Activated CD8-positive, alpha-beta memory T cell treated with anti-CD3 and anti-CD28 coated beads for 48 hours (primary cell): ENCODE measurements at places on chromosomes 1 and 21.

GRCh38 chr1:107750364-107750959, 214.5 kb downstream of the VAV3 start:
- DNase-seq: no peak

- no peak for DNase-seq
Observed at GRCh38 chr1:231983588-231984193, 357.1 kb downstream of the DISC1 start.

DNA sequence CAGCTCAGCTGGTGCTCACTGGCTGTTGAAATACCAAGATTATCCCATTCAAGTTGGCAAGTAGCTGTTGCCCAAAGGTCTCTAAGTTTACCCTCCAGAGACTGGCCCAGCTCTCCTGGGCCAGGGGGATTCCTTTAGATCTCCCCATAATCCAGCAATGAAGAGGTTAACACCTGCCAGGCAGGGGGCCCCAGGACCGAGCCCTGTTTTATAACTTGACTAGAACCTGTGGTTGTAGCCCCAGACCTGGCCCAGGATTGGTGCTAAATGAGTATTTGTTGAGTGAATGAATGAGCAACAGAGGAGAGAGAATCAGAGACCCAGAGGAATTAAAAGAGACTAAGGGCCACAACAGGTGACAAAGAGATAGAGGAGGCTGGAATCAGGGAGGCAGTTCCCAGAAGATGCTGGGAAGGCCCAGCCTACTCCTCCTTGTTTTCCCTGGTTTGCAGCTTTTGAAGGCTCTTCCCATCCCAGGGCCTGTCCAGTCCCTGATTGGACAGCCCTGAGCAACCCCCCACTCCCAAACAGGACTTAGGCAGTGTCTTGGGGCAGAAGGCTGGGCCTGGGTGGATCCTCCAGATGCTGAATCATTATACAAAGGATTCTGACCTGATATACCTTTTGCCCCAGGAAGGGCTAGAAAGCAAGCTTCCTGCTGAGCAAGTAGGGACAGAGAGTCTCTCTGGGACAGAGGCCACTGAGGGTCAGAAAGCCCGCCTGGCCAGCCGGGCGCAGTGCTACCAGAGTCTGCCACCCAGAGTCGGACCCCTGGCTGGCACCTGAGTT, 2.4 kb upstream of the RHBG start:
- DNase-seq: no peak

- DNase-seq: no peak
Observed at GRCh38 chr1:211313392-211313791, 13.2 kb upstream of the TRAF5 start.

- DNase-seq: no peak
Observed at GRCh38 chr1:174194461-174194860, 35.1 kb downstream of the RABGAP1L start.

GRCh38 chr21:42361286-42361685, 5.0 kb downstream of the TFF1 start:
- DNase-seq: no peak

- DNase-seq: peak; percentile 39
Observed at GRCh38 chr1:20430355-20431175, 55.4 kb downstream of the CAMK2N1 start.

GRCh38 chr1:47031059-47031458, 7.6 kb downstream of the CYP4X1 start:
- no peak for DNase-seq

DNA sequence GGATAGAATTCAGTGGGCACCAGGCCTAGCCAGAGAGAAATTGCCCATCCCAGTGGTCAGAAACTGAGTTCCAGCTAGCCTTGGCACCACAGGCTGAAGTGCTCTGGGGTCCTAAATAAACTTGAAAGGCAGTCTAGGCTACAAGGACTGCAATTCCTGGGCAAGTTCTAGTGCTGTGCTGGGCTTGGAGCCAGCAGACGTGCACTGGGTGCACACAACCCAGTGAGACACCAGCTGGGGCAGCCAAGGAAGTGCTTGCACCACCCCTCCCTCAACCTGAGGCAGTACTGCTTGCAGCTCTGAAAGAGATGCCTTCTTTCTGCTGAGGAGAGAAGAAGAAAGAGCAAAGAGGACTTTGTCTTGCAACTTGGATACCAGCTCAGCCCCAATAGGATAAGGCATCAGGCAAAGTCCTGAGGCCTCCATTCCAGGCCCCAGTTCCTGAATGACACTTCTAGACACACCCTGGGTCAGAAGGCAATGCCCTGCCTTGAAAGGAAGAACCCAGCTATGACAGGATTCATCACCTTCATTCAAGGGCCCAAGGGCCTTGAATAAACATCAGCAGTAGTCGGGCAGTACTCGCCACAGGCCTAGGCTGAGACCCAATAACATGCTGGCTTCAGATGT, 55.1 kb downstream of the OVGP1 start:
- DNase-seq: no peak

DNA sequence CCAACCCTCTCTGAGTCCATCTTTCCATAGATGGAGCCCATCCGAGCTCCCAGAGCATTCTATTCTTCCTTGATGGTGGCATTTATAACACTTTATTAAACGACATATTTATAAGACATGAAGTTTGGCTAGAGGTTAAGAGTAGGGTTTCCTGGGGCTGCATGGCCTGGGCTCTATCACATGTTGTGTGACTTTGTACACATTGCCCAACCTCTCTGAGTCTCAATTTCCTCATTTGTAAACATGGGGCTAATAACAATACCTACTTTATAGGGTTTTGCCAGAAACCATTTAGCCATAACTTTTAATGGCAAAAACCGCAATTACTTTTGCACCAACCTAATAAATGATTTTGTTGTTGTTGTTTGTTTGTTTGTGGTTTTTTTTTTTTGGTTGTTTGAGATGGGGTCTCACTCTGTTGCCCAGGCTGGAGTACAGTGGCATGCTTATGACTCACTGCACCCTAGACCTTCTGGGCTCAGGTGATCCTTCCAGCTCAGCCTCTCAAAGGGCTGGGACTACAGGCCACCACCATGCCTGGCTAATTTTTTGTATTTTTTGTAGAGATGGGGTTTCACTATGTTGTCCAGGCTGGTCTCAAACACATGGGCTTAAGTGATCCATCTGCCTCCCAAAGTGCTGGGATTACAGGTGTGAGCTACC, 13.9 kb upstream of the ASAP3 start:
- no peak for DNase-seq

GRCh38 chr21:44065428-44065827, 41.8 kb upstream of the PWP2 start:
- peak; percentile 44 for DNase-seq

GRCh38 chr1:84415396-84415795, 17.1 kb downstream of the DNASE2B start:
- no peak for DNase-seq

GRCh38 chr1:111214884-111215283, 12.6 kb upstream of the CHI3L2 start:
- DNase-seq: no peak

GRCh38 chr1:240344918-240345317, 253.2 kb downstream of the FMN2 start:
- DNase-seq: no peak

DNA sequence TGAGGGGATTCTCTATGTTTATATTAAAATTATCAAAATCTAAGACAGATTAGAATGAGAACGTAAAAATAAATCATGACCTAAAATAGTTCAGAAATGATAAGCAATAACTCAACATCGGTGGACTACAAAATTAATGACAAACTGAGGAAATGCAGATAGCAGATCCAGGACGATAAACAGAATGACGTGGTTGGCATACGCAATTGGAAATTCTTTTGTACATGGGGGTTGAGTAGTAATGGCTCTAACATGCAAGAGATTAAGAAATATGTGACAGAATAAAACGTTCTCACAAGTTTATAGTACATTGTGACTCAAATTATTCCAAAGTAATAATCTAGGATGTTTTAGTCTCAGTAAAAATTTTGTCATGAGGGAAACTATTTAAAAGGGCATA, 575.2 kb upstream of the BRINP3 start:
- DNase-seq: no peak

- DNase-seq: no peak
Observed at GRCh38 chr1:205245096-205245495, 17.4 kb downstream of the TMCC2 start.

DNA sequence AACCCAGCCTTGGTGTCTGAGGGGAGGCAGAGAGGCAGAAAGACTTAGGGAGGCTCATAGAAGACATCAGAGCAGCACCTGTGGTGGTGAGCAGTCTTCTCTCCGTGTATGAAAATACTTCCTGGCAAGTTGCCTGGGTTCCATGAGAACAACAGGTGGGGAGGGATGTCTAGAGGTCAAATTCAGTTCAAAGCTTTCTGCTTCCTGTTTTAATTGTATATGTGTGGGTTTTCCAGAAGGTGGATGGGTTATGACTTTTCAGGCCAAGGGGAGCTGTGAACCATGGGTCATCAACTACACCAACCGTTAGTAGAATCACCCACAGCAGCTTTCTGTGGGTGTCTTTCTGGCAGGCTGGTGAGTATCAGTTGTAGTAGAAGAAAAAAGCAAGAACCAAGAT, 4.1 kb upstream of the FCRL2 start:
- no peak for DNase-seq

DNA sequence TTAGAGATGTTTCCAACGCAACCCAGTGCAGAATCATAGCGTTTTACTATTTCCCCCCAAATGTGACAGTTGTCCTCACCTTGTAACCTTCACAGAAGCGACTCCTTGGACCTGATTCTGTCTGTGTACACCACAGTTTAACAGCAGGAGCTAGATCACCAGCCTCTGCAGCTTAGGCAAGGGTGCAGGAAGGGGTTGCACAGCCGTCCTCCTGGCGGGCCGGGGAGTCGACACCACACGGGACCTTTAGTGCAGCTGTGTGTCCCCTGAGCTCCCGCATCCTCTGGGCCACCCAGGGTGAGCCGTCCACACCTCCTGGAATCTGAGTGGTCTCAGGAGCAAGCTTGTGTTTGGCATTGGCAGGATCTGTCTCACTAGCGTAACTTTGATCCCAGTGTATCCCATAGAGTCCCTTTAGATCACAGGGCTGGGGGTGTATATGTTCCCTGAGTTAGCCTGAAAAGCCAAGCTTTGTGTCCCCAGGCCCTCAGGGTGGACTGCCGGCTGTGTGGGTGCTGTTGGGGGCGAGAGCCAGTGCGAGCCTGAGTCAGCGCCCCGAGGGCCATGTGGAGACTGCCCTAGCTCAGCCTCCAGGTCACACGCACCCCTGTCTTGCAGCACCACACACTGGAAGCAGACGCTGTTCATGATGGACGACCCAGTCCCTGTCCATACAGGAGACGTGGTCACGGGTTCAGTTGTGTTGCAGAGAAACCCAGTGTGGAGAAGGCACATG, 27.5 kb downstream of the PRMT2 start:
- DNase-seq: no peak

DNA sequence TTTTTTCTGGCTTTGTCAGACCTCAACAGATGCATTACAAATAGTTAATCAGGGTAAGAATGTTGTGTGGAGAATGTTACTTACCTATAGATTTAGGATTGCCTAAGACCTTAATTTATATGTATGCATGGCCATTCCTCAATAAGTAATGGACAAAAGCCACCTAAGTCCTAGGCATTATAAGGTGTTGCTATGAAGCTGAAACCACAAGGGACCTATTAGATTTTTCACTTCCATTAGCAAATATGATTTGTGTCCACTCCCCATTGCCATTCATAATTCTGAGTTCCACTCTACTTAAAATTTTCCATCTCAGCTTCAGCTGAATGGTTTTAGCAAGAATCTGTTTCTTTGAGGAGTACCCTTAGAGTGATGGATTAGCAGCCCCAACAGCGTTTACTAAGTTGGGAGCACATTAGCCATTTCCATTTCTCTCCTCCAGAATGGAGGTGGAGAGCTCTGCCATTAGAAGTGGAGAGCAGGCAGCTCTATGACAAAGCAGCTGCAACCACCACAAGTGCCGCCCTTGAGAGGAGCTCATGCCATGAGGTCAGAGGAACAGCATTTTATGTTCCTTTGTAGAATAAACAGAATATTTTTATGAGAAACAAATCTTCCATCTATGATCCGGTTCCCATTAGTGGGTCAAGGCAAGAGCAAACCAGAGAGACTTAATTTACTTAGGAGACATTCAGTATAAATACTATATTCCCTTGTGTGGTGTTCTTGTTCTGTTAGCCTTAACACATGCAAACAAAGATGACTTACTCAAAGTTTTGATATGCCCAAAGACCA, 28.9 kb upstream of the C1orf87 start:
- no peak for DNase-seq

GRCh38 chr1:246734866-246735265, 10.7 kb downstream of the SCCPDH start:
- no peak for DNase-seq

- DNase-seq: no peak
Observed at GRCh38 chr21:26449161-26449560, 123.9 kb downstream of the CYYR1 start.

DNA sequence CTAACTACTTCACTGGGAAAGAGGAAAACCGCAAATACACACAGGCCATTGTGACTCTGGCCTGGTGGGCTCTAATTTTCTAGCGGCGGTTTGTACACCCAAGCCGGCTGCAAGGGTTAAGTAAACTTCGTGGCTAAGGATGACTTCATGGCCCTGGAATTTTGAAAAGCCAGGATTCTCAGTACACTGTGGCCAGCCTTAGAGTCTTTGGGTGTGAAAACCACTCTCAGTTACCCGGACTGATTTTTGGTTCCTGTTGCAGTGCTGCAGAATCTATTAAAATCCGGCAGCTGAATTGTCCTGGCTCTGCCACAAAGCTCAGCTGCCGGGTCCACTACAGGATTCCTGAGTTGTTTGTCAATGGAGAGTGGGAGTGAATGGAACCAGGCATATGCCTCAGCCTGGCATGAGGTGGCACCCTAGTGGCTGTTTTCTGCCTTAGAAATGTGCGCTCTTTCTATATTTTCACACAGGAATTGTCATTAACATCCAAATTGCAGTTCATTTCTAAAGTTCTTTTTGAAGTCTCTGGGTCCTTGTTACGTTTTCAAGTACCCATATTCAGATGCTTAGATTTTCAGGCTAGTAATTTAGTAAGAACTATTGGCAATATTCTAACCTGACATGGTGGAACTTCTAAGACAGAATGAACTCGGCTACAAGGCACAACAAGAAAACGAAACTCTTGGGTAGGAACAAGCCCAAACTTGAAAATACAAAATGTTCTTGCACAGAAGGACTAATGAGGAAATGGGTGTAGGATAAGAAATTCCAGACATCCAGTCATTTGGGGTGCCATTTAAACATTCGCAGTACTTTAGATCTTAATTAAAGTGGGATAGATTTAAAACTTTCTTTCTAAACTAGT, 255.9 kb downstream of the NFIA start:
- no peak for DNase-seq
